ENCODE measurements at places on chromosomes 5 and 9.
A peak's percentile ranks its signal among the peaks of the same experiment; 100 is the strongest.

GRCh38 chr5:126538579-126538978 is 56.4 kb downstream of the ALDH7A1 start:
- DNase-seq, result no peak

- peak; percentile 47 for DNase-seq
Observed at GRCh38 chr5:179870403-179870903, 11.8 kb upstream of the MRNIP start.

- no peak for DNase-seq
Observed at GRCh38 chr9:33850677-33851076, 33.7 kb downstream of the UBE2R2 start.

DNA sequence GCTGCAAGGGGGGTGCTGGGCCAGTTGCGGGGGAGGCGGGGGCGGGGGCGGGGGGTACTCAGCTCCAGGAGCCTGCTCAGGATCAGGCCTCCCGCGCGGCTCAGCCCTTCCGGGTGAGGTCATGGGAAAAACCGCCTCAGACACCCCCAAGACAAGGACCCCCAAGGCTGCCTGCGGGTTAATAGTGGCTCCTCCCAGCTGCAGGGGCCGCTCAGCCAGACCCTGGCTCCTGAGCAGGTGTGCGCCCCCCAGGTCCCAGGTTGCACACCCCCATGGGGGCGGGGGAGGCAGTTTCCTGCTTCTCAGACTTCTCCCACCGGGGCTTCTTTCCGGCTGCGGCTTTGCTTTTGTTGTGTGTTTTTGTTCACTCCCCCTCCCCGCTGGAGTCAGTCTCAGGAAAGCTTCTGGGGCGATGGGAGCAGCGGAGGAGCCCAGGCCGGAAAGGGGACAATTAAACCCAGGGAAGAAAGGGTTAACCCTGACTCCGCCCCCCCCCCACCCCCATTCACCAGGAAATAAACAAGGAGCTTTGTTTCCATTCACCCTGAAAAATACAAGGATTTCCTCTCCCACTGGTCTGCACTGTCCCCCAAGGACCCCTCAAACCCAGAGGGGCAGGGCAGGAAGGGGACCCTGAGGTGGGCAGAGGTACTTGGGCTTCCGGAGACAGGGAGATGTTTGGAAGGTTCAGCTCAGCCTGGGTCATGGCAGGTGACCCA is 42.3 kb upstream of the NOTCH1 start:
- DNase-seq, result peak; percentile 77

- no peak for DNase-seq
Observed at GRCh38 chr9:36064448-36065037, 27.8 kb downstream of the RECK start.

DNA sequence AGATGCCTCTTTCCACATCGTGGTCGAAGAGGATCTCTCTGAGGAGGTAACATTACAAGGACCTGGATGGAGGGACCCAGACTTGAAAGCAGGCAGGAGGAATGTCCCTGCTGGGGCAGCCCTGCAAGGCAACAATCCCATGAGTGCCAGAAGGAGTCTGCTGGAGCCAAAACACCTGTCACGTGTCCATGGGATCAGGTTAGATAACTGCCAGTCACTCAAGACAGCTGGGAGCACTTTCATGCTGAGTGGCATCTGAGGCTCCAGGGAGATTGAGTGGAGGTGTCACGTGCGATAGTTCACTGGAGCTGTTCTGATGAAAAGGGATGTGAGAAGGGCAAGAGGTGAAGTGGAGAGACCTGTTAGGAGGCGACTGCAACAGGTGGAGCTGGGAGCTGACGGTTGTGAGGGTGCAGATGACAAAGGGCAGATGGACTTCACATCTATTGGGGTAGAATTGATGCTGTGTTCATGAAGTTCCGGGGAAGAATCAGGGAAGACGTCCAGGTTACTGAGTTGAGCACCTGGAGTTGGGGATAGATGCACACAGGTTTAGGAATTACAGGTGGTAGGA is 68.4 kb downstream of the ICE1 start:
- no peak for DNase-seq

Measured in renal cortex interstitium (tissue), 15 donors.